Purkinje cell (primary cell): ENCODE measurements at places on chromosomes 5 and 9. TPM values are rescaled to one million over a fixed set of nuclear protein-coding genes. Genes with fewer than 3 reads are reported as not detected.

SPINK7 gene
- polyA plus RNA-seq = not detected in 2 replicates

DRD1 gene
- 10.2 and 14.1 TPM in 2 replicates for polyA plus RNA-seq

DDX4 gene
- polyA plus RNA-seq = not detected in 2 replicates

PCDHGB7 gene
- polyA plus RNA-seq = 0.35 TPM in 1 of 2 replicates, not detected in the other

LPAR1 gene
- polyA plus RNA-seq = 4.2 and 7.2 TPM in 2 replicates

TLX3 gene
- not detected in 2 replicates for polyA plus RNA-seq

IFNA21 gene
- polyA plus RNA-seq = not detected in 2 replicates

RUFY1 gene
- 9.5 and 11.8 TPM in 2 replicates for polyA plus RNA-seq

CEL gene
- 0.09 and 0.10 TPM in 2 replicates for polyA plus RNA-seq

CCDC171 gene
- 2.3 and 4.4 TPM in 2 replicates for polyA plus RNA-seq

MED10 gene
- 54.3 and 91.3 TPM in 2 replicates for polyA plus RNA-seq

DMAC1 gene
- 83.4 and 101 TPM in 2 replicates for polyA plus RNA-seq

N4BP3 gene
- 0.43 and 0.79 TPM in 2 replicates for polyA plus RNA-seq

PDCD1LG2 gene
- polyA plus RNA-seq = 0.71 TPM in 1 of 2 replicates, not detected in the other

SLCO6A1 gene
- not detected in 2 replicates for polyA plus RNA-seq

SLC6A3 gene
- not detected in 2 replicates for polyA plus RNA-seq

FBP2 gene
- polyA plus RNA-seq = not detected in 2 replicates

PCDHA4 gene
- polyA plus RNA-seq = 0.62 and 10.7 TPM in 2 replicates

IL5 gene
- polyA plus RNA-seq = not detected in 2 replicates

ROR2 gene
- not detected in 2 replicates for polyA plus RNA-seq

SLCO4C1 gene
- 0.90 and 1.6 TPM in 2 replicates for polyA plus RNA-seq

GPR150 gene
- 0.58 TPM in 1 of 2 replicates, not detected in the other for polyA plus RNA-seq

TRIM36 gene
- polyA plus RNA-seq = 35.8 and 42.3 TPM in 2 replicates

SLC45A2 gene
- 1.8 TPM in 1 of 2 replicates, not detected in the other for polyA plus RNA-seq

CDH6 gene
- 14.3 and 22.3 TPM in 2 replicates for polyA plus RNA-seq

TSSK1B gene
- polyA plus RNA-seq = not detected in 2 replicates

PRRT1B gene
- polyA plus RNA-seq = not detected in 2 replicates

PDE8B gene
- polyA plus RNA-seq = 11.7 and 21.6 TPM in 2 replicates

C1QTNF3 gene
- 24.7 and 26.2 TPM in 2 replicates for polyA plus RNA-seq

DNAH5 gene
- 1.2 and 2.1 TPM in 2 replicates for polyA plus RNA-seq

ARL14EPL gene
- not detected in 2 replicates for polyA plus RNA-seq

PHF24 gene
- polyA plus RNA-seq = 2.3 and 10.5 TPM in 2 replicates

NTRK2 gene
- polyA plus RNA-seq = 8.1 and 20.2 TPM in 2 replicates

CNTLN gene
- 3.1 and 4.5 TPM in 2 replicates for polyA plus RNA-seq
